Vagina (tissue), 2 donors: ENCODE measurements at places on chromosomes 7 and 10. TPM values are rescaled to one million over a fixed set of nuclear protein-coding genes. Genes with fewer than 3 reads are reported as not detected.

The GALNT17 gene
- 3.9 TPM for total RNA-seq

The UPK3B gene
- total RNA-seq = 2.7 TPM

The SLC18A2 gene
- total RNA-seq = 11.5 TPM

The MALRD1 gene
- 2.0 TPM for total RNA-seq

The IQUB gene
- 0.98 TPM for total RNA-seq

The FAM25A gene
- total RNA-seq = 40.0 TPM

The CFAP46 gene
- total RNA-seq = not detected

The PPP1R17 gene
- total RNA-seq = not detected

The STEAP1B gene
- 8.8 TPM for total RNA-seq

The NEUROD6 gene
- total RNA-seq = not detected
